Epithelial cell of proximal tubule (primary cell): ENCODE measurements at places on chromosomes 5 and 9. TPM values are rescaled to one million over a fixed set of nuclear protein-coding genes. Genes with fewer than 3 reads are reported as not detected.

DNA sequence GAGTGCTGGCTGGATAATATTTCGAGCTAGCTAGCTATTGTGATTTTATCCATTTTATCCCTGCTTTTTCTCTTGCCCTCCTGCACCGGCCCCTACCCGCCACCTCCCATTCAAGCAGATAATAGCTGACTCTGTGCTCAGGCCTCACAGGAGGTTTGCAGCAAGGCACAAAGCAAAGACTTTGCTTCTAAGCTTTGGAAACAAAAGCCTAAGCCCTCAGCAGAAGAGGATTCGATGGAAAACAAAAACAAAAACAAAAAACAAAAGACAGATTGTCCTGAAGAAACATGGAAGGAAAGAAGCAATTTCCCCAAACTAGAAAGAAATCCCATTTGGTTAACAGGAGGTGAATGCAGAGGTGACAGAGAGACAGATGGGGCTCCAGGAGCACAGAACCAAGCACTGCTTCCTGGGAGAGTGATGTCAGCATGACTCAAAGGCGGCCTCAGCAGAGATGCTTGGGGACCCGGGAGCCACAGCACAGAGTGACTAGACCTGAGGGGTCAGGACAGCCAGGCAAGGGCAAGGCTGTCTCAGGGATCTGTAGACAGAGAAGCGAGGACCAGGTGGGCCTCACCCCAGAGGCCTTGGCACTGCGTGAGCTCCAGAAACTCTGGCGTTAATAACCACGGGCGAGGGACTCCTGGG lies 28.4 kb downstream of the MTX3 start:
- no peak for DNase-seq

DNA sequence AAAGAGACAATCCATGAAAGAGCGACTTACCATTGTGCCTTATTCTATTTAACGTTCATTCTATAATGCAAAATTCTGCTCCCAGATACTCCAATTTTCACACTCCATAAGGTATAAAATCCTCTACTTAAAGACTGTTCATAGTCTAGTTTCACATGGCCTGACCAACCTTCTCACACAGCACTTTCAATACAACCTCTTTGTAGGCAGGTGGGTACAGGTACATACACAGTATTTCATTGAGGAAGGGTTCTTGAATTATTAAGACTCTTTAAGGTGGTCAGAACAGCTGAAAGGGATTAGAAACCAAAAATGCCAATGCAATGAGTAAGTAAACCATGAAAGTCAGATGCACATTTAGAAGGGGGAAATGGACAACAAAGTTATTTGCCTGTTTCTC lies 352.0 kb downstream of the PARP8 start:
- no peak for DNase-seq

DNA sequence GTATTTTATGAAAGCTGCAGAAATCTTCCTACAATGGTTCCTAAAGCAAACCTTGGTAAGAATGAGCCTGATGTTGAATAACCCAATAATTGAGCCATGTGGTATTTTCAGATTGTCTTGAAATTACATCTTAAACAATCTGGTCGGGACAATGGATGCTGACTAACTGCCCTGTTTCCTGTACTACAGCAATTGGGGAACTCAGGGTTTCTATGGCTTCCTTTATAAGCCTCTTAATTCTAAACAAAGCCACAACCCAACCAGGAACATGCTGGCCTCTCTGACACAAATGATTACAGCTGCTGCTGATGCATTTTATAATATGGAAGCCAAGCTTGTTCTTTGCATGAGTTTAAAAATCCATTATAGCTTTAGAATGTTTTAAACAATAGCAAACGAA lies 30.2 kb downstream of the PTPN3 start:
- no peak for DNase-seq

- DNase-seq: no peak
These were observed 278.8 kb downstream of the GAS1 start for GRCh38 chr9:86668488-86668887.

SPATA31E1 gene
- not detected in 2 replicates for total RNA-seq

DNA sequence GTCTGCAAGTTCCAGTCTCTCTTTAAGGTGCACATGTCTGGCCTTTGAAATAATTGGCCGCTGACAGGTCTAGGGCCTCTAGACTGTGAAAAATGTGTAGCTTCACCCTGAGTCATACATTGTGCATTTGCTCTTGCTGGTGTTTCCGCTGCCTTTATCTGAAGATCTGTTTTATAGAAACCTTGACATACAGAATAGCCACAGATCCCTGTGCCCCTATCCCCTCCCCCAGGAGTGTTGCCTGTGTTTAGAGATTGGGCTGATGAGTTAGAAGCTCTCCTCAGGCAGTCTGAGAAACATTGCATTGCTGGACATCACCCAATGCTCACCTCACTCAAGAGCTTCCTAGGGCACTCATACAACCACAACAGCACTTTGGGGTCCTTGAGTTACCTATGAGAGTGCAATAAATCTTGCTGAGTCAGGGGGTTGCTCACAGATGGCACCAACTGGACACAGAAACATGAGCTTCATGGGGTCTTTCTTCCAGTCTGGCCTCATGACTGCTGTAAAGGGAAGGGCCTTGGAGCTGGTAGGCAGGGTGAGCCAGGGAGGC lies 3.8 kb upstream of the ZNF782 start:
- DNase-seq: no peak
